ENCODE measurements at places on chromosomes 16 and 17. TPM values are rescaled to one million over a fixed set of nuclear protein-coding genes. Genes with fewer than 3 reads are reported as not detected.

GRCh38 chr17:82752371-82753200, 721 bp downstream of the TBCD start:
- peak; percentile 40 for DNase-seq

- DNase-seq = peak; percentile 58
Measured at GRCh38 chr16:87129771-87130170, 187.4 kb downstream of the C16orf95 start.

DNA sequence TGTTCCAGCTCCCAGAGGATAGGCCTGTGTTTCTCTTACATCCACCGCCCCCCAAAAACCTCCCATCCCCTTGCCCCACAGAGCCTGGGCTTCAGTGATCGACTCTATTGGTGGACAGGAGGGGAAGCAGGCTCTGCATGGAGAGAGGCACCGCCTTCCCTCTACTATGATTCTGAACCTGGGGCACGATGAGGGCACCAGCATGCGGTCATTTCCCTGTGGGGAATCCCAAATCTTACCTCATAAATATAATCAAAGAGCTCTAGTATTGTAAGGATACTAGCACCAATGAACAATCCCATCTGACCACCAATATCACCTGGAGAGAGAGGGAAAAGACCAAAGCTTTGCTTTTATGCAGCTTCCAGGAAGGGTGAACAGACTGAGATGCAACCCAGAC, 25.7 kb downstream of the SPACA3 start:
- no peak for DNase-seq

GRCh38 chr17:1039123-1039507, 42.2 kb downstream of the TIMM22 start:
- no peak for DNase-seq

- DNase-seq = no peak
Measured at GRCh38 chr17:76056882-76057281, 15.4 kb downstream of the SRP68 start.

DNA sequence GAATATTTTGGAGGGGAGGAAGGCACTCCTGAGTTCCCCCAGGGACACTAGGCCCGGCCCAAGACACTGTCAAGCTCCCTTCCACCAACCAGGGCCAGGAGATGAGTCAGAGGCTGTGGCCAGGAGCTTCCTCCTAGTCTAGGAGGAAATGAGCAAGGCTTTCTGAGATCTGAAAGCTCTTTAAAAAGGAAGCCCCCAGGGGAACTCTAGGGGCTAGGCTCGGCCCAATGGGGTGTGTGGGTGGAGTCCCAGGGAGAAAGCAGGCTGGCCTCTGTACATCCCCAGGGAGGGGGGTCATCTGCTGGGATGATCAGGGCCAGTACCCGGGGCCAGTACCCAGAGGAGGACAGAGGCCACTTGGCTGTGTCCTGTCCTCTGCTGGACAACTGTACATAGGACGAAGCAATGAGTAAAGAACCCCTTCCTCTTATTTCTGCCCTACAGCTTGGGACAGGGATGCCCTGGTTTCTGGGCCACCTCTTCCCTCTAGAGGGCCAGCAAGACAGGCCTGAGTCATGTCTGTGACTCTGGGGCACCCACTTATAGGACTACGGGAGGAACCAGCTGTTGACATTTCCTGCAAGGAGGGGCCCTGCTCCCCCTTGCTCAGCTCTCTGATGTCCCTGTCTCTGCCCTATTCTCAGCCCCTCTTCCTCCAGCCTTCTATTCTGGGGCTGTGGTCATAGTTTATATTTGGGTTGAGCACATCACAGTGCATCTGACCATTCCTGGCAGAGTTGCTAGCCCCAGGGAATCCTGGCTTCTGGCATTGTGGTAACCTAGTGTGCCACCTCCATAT, 2.7 kb downstream of the FHOD1 start:
- peak; percentile 76 for DNase-seq

GPATCH8 gene
- 35.3 TPM for total RNA-seq

- DNase-seq = no peak
Measured at GRCh38 chr16:72739577-72739976, 308.4 kb downstream of the ZFHX3 start.

Measured in endothelial cell of umbilical vein (primary cell).